ENCODE measurements at places on chromosomes 7 and 10.

- DNase-seq: peak; percentile 44
Observed at GRCh38 chr10:110893559-110894179, 21.9 kb downstream of the PDCD4 start.

GRCh38 chr10:68594405-68594804 lies 34.3 kb downstream of the TET1 start:
- no peak for DNase-seq

DNA sequence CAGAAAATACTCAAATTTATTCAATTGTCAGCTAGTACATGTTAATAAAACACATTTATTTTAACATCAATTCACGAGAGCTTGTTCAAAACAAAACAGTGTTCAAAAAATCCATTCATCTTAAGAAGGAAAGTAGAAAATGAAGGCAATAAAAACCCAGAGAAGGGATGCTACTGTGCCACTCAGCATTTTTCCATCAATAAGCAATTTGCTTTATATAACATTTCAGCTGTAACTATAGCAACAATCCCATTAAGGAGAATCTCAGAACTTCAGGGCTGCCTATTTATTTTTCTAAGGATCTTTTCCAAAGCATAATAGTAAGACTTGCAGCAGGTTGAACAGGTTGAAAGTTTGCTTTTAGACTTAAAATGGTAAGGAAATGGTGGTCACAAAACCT lies 190.5 kb downstream of the PCLO start:
- no peak for DNase-seq

DNA sequence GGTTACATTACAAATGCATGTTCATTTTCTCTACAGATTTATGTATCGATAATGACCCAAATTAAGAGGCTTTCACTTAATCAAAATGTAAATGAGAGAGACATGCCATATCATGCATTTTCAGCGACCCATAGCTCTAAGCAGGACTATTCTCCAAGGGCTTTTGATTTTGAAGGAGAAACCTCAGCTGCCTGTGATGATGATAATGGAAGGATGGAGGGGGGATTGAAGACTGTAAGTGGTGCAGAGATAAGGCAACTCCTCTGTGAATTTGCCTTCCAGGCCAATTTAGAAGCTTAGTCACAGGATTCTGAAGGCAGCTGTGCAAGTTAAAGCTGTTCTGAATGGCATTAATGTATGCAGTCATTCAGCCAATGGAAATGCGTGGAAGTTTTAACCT lies 8.3 kb downstream of the VSTM2A start:
- DNase-seq: no peak

GRCh38 chr7:138116141-138116540 lies 39.9 kb downstream of the AKR1D1 start:
- DNase-seq: no peak

- no peak for DNase-seq
Observed at GRCh38 chr7:71480791-71481190, 348.8 kb downstream of the GALNT17 start.

GRCh38 chr7:18535810-18536415 lies 40.4 kb downstream of the HDAC9 start:
- DNase-seq: no peak

DNA sequence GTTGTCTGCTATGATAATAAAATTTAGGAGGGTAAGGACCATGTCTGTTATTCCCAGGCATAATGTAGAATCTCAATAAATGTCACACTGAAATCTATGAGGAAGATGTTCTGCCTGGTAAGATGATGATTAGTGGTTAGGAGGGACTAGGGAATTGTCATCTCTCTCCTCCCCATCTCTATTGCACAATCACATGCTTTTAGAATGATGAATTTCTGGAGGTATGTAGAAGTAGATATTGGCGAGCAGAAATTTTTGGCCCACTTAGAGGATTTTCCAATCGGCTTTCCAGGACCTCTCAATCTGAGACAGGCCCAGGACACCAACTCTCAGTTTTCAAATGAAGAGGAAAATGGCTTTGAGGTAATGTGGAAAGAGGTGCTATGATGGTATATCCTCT lies 2.0 kb upstream of the PITX3 start:
- no peak for DNase-seq

- DNase-seq: no peak
Observed at GRCh38 chr10:103795634-103796270, 59.6 kb downstream of the SH3PXD2A start.

DNA sequence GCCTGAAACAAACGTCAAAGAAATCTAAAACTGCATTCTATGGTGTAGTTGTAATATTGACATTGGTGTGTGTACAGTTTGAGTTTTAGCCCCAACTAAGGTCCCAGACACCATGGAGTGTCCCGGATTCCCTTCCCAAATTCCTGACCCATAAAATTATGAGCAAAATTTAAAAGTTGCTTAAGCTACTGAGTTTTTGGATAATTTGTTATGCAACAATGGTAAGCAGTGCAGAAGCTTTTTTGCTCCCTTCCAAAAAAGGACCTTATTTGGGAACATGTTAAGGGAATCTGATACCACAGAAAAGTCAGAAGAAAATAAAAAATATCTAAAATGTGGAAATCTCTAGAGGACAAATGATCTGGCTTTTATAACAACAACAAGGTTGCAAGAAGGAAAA lies 63.3 kb upstream of the KMT2E start:
- no peak for DNase-seq

DNA sequence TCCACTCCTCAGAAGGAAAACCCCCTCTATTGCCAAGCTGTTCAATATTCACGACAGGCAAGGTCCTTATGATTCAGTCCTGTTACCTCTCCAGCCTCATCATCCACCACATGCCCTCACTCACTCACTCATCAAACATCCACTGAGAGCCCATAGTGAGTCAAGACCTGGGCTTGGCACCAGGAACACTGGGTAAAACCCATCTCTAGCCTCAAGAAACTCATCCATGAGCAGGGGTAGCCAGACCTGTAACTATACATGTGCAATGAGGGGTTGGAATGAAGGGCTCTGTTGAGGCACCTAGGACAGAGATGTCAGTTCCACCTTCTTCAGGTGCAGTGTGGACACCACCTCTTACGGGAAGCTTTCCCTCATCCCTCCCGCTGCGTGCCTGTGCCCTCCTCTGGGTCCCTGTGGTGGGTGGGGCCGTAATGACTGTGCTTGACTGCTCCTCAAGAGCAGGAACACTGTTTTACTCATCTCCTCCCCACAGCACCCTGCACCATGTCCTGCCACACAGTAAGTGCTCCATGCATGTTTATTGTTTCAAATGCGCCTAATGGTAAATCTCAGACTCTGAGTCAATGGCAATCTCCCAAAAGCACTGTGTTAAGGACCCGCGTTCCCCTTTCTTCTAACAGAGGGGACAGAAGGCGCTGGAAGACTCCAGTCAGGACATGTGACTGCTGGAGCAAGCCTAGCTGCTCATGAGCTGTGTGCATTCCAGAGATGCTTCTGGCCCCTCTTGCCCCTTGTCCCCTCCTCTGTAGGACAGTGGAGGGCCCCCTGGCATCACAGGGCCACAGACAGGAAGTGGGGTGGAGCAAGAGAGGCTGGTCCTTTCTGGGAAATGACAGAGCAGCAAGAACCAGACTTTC lies 95.4 kb downstream of the HIPK2 start:
- no peak for DNase-seq

DNA sequence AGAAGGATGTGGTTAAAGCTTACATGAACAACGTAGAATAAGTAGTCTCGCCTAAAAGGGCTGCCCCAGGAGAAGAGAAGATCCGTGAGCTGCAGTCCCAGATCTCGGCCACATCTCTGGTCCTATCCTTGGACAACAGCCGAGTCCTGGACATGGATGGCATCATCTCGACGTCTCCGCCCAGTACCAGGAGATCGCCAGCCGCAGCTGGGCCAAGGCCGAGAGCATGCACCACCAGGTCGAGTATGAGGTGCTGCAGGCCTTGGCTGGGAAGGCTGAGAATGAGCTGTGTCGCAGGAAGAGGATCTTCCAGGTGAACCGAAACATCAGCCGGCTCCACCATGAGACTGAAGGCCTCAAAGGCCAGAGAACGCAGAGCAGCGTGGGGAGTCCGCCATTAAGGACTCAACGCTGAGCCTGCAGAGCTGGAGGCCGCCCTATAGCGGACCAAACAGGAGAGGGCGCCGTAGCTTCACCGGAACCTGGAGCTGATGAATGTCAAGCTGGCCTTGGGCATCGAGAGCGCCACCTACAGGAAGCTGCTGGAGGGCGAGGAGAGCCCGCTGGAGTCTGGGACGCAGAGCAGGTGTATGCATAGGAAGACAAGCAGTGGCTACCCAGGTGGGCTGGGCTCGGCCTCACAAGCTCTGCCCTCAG lies 22.2 kb downstream of the LIPK start:
- peak; percentile 4 for DNase-seq

DNA sequence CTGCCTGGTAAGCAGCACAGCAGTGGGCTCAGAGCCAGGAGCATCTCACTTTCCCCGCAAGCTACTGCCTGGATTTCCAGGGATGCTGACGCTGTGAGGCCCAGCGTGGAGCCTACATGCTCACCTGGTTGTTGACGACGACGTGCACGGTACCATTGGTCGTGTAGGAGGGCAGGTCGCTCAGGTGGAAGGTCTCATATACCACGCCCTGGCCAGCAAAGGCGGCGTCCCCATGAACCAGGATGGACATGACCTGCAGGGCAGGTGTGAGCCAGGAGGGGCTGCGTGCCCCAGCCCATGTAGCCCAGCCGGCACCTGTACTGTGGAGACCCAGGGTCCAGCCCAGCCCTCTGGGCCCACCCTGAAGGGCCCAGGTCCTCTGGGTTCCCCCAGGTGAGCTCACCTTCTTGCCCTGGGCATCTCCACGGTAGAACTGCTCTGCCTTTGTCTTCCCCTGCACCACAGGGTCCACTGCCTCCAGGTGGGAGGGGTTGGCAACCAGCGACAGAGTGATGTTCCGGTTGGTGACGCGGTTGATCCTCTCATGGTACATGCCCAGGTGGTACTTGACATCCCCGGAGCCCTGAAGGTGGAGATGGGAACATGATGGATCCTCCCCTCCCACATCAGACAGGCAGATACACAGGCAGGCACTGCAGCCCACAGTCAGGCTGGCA lies 15.4 kb downstream of the OGDHL start:
- no peak for DNase-seq

DNA sequence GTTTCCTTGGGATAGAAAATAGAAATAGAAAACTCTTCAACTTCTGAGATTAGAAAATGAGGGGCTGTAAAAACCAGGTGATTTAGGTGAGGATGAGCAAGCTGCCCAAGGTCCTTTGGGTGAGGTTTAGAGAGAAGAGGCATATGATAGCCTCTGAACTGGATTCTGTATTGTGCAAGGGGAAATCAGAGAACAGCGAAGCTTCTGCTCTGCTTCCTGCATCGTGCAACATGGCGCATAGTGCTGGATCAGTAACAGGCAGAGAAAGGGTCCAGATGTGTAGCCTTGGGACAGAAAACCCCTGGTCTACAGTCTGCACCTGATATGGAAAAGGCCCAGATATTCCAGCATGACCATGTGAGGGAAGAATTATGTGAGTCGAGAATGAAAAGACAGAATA lies 121.7 kb downstream of the MBL2 start:
- no peak for DNase-seq

- no peak for DNase-seq
Observed at GRCh38 chr10:127492607-127493250, 56.4 kb upstream of the NPS start.

DNA sequence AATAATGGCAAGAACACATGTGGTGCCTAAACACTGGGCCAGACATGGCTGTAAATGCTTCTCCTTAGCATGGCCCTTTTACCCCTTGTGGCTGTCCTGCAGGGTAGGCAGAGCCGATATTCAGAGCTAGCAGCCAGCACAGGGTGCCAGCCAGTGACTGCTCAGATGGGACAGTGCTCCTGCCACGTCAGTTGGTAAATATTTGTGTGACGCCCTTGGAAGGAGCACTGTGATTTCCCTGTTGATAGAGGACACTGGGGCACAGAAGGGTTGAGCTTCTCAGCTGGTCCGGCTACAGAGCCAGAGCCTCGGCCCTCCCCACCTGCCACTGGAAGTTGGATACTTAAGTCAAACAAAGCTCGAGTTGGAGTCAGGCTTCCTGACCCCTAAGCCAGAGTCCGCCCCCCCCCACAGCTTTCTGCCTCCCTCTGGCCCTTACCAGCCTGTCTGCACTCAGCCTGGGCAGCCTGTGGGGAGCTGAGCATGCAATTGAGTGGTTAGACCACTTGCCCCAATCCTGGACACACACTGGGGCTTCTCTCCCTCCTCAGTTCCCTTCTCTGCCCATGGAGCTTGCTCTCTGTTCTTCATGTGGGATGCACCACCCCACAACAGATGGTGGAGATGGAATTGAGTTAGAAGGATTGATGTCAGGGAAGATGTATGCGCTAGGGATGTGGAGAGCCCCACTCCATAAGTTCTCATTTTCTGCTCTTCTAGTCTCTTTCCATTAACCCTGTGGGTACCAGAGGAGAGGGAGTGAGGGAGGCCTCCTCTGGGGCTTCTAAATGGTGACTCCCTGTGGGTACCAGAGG lies 350.8 kb downstream of the PLXNA4 start:
- DNase-seq: no peak

GRCh38 chr7:150944066-150945042 lies 33.8 kb downstream of the KCNH2 start:
- DNase-seq: no peak

GRCh38 chr7:134434701-134435100 lies 24.2 kb downstream of the AKR1B1 start:
- peak; percentile 4 for DNase-seq

DNA sequence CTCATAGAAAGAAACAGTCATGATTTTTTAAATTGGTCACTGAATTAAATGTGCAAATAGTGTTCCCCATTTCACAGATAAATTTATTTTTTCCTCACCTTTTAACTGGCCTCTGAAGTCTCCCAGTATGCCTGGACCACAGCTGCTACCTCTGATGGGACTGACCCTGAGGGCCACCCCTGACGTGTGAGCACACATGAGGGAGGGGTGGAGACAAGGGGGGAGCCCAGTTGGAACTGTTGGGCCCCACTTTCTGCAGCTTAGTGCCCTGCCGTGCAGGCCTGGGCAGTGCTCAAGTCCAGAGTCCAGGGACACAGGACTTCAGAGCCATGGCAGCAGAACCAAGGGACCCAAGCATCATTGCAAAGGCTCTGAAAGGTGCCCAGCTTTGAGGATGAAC lies 243.9 kb downstream of the GRID1 start:
- DNase-seq: no peak

DNA sequence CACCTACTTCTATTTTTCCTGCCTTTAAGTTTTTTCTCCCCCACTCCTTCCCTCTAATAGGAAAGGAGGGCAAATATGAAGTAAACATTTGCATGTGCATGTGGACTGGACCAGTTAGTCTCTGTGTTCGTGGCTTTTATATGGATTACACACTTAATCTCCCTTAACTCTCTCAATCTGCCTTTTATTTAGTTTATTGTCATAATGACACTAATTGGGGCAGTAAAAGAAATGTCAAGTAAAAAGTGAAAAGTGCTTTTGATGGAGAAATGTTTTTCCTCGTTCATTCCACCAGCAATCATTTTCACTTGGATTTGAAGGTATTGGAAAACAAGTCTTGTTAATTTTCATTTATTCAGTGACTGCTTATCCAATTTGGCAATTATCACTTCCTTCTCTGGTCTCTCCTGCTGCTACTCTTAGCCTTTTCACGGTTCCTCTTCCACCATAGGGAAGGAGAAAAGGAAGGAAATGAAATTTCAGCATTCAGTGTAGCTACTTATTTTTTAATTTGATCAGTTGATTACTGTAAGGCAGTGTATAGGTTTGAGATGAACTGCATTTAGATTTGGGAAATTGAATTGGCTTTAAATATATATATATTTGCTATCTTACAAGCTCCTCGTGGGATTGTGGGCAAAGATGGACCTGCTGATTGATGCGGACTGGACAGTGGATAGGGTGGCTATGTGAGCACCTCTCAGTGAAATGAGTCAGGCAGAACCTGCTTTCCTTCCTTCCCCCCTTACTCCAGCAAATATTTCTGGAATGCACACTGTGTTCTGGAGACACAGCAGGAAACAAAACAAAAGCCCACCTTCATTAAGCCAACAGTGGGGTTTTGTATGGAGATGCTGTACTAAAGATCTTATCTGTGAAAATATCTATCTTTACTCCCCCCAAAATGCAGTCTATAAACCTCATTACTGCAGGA lies 77.5 kb downstream of the LRRC4 start:
- DNase-seq: no peak

Data from NCI-H146 (cell line).